ENCODE measurements at places on chromosomes 4 and X.

- DNase-seq: peak; percentile 35
Observed at GRCh38 chr4:83490876-83491450, 6.1 kb upstream of the ABRAXAS1 start.

DNA sequence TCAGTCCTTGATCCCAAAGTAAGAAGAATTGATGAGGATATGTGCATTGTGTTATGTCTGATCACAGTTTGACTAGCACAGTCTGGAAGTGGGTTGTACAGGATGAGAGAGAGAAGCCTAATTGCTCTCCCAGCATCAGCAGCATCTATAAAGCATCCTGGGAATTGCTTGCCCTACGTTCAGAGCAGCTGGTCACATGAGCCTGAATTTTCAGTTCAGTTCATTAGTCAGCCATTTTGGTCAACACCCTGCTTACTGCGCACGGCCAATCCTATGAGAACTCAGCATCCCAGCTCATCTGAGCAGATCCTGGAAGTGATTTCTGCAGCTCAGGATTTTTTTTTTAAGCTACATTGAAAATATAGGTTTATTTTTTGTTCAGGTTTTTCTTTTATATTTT, at the start of gene RUFY3:
TSS of gene RUFY3 (plus strand) at position 218 of the 400 bp plus-strand sequence. CDS start 610 bp downstream, outside the sequence.
- peak; percentile 83 for DNase-seq

DNA sequence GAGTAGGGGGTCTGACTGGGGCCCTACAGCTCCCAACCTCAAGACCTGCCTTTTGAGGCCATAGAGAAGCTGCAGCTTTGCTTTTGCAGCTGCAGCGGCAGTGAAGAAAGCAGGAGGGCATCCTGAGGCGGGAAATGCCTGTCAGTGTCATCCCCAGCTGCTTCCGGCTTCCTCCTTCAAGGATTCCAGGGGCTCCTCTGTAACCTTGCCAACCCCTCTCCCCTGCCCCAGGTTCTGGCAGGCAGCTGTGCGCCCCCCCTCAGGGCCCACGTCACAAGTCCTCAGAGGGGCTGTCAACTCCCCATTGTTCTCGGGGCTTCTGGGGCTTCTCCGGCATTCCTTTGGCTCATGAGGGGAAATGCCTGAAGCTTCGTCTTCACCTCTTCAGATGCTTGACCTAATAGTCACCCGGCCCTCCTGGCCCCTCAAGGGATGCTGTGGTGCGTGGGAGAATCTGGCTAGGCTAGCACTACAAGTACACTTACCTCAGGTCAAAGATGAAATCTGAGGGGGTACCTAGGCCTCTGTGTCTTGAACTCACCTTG, 31.9 kb downstream of the APLN start:
- DNase-seq: no peak

- DNase-seq: no peak
Observed at GRCh38 chr4:168560184-168561180, 63.6 kb downstream of the PALLD start.

- no peak for DNase-seq
Observed at GRCh38 chr4:188811121-188811520, 671.9 kb downstream of the TRIML1 start.

DNA sequence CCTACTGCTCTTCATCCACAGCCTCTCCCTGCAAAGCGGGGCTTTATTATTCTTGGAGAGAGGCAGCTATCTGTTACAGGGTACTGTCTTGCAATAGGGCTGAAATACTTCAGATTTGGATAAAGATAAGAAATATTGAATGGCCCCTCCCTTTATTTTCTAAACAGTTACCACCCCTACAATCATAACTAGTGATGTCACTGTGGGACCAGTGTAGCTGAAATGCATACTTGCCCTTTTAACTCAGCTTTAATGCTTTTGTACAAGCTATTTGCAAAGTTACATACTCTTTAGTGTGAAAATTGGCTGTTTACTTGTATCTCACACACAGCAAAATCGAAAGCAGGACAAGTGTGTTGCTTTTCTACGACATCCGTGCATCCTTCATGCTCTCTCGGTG, 261.7 kb upstream of the GATB start:
- DNase-seq: no peak
